HepG2 (cell line): ENCODE measurements at places on chromosomes 12 and 14.

- DNase-seq, result no peak
Measured at GRCh38 chr12:3772380-3772779, 19.5 kb upstream of the CRACR2A start.

DNA sequence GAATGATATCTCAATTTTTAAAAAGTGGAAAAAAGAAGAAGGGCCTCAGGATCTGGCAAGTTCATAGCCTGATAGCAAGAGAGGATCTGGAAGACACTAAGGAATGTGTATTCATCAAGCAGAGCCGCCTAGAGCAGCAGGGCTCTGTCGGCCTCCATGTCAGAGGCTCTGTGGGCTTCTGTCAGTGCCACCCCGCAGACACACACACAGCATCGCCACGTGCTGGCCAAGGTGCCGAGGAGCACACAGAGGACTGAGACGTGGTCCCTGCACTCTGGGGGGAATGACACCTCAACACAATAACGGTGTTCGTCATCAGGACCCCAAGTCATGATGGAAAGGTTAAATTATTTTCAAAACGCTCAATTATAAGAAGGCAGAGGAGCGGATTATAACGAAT is 21.3 kb upstream of the PRMT8 start:
- no peak for DNase-seq

GRCh38 chr12:104727726-104728465 is 230.2 kb downstream of the SLC41A2 start:
- no peak for DNase-seq

DNA sequence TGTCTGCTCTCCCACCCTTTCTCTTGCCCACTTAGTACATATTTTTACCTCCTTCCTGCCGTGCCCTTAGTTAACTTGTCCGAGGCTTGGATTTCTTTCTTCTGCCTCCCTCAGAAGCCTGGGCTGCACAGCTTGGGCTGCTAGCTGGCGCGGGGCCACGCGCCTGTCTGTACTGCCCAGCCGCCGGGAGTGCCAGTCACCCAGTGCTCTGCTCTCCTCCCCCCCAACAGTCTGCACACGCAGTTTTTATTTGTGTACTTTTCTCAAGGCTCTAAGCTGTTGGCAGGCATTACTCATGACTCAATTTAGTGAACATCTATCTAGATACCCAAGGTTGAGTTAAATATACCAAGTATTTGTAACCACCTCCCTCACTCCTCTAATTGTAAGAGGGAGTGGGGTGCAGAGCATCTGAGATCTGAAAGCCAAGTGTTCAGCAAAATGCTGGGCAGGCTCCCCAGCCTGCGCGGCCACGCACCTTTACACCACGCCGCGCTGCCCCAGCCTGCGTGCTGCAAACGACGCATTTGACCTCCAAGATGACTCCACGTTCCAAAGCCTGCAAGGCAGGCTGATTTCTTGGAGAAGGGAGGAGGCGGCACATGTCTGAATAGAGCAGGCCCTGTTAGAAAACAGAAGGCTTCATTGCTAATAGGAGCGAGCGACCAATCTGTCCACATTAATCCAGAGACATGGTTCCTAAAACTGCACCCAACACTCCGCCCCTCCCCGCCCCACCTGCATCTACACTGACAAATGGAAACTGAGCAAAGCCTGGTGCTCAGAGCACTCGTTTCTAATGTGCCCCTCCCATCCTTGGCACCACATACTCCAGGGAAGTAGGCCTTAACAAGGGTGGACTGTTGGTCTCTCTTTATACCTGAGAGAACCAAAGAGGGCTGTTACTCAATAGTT is 18.2 kb upstream of the CACNA2D4 start:
- no peak for DNase-seq

GRCh38 chr12:60847281-60847680 is 1251.5 kb downstream of the SLC16A7 start:
- no peak for DNase-seq

- DNase-seq, result no peak
Measured at GRCh38 chr12:53223389-53224060, 8.5 kb downstream of the RARG start.

DNA sequence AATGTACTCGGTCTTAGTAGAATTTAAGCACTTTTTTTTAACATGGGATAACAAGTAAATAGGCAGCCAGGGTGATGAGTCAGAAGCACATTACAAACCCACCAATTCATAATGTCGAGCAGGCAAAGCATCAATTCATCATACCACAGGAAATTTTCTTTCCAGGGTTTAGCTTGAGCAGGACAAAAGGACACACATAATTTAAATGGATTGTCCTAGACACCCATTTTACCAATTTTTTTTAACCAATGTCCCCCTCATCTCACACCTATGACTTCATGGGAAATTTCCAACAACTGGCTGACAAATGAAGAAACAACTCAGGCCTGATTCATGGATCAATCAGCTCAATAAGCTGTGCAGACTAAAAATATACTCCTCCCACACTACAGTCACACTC is 58.8 kb upstream of the FOXG1 start:
- DNase-seq, result no peak
